Amniotic stem cell (primary cell): ENCODE measurements at places on chromosomes 2 and 18.

- no peak for DNase-seq
Observed at GRCh38 chr2:5530011-5530696, 162.0 kb upstream of the SOX11 start.

DNA sequence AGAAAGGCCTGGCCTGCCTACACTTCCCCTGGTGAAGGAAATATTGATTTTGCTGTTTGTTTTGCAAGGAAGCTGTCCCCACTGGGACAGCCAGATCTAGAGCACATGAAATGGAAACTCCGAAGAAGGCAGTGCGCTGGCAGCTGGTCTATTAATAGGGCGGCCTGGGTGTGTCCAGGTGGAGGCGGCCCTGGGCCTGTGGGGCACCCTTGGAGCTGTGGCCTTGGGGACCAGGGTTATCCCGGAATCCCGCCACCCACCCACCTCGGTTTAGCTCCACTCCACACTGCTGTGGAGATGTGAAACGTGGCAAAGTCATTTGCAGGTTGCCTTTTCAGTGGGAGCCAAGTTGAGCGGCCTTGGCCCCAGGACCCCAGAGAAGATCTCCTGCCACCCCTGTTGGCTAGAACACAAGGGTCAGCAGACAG lies 204.3 kb downstream of the KLHL29 start:
- no peak for DNase-seq

GRCh38 chr18:30999186-30999585 lies 43.4 kb downstream of the DSC3 start:
- DNase-seq = no peak

DNA sequence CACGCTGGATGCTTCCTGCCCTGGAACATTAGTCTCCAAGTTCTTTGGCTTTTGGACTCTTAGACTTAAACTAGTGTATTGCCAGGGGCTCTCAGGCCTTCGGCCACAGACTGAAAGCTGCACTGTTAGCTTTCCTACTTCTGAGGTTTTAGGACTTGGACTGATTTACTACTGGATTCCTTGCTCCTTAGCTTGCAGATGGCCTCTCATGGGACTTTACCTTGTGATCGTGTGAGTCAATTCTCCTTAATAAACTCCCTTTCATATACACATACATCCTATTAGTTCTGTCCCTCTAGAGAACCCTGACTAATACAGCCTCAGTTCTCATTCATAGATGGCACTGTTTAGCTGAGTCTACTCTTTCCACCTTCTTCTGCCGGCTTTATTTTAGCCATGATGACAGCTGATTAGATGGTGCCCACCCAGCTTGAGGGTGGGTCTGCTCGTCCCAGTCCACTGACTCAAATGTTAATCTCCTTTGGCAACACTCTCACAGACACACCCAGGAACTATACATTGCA lies 389.1 kb downstream of the NYAP2 start:
- DNase-seq = no peak

GRCh38 chr2:73009177-73009839 lies 62.2 kb downstream of the SFXN5 start:
- DNase-seq = no peak

- no peak for DNase-seq
Observed at GRCh38 chr2:117067900-117068299, 746.6 kb upstream of the DDX18 start.

DNA sequence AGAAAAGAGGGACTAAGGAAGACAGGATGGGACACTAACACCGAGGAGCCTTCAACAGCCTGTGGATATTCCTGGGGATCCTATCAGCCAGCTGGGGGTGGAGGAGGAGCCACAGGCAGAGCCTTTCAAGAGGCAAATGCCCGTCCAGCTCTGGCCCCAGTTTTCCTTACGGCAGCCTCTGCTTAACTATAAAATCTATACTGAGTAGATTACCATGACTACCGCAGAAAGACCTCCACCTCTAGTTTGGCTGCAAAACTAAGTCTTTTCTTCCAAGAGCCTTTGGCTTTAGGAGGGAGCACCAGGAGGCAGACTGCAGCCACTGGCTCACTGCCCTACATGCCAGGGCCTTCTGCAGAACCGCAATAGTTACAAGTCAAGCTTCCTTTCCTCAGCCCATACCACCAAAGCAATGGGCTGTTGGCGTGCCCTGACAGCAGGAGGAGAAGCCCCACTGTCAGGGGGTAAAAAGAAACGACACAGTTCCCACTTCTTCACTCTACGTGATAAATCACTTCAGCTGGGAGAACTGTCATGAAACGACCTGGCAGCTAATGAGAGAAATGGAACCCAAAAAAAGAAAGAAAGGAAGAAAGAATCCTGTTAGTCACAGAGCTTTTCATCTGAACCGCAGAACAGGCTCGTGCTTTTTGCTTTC lies 25.1 kb upstream of the CREB1 start:
- no peak for DNase-seq

GRCh38 chr2:16546128-16546754 lies 119.4 kb downstream of the CYRIA start:
- no peak for DNase-seq

DNA sequence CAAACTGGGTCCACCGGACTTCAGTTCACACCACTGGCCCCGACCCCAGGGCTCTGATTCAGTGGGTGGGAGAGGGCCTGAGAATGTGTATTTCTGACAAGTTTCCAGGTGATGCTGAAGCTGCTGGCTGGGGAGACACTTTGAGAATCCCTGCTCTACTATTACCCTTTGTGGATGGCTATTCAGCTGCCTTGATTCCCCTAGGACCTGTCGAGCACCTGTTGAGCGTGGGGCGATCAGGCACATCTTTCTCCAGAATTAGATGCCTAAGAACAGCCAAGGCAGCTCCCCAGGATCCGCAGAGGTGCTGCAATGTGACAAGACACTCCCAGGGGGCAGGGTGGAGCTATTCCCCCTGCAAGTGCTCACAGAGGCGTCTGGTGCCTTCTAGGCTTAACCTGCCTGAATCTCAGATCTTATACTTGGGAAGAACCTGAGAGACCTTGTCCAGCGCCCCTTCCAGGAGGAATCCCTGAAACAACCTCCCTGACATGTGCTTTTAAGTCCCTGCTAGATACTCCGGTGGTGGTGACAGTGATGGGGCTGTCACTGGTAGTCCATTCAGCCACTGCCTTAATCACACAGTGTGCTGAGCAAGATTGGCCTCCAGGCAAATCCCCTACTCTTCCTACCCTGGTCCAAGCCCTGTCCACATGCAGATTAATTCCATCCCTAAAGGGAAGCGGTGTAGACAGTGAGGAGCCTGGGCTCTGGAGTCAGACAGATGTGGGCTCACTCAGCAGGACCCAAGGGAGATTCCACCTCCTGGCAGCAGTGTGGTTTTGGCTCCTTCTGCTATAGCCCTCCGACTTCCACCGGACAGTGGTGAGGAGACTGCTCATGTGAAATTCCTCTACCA lies 43.4 kb upstream of the OTOF start:
- no peak for DNase-seq

GRCh38 chr2:127637236-127637630 lies 8.7 kb upstream of the GPR17 start:
- no peak for DNase-seq

- no peak for DNase-seq
Observed at GRCh38 chr2:226142463-226142862, 657.2 kb downstream of the IRS1 start.

- peak; percentile 35 for DNase-seq
Observed at GRCh38 chr2:238974501-238975166, 126.7 kb downstream of the TWIST2 start.

GRCh38 chr2:106116248-106116647 lies 77.9 kb downstream of the UXS1 start:
- no peak for DNase-seq

GRCh38 chr2:238225911-238226697 lies 13.7 kb downstream of the HES6 start:
- no peak for DNase-seq

DNA sequence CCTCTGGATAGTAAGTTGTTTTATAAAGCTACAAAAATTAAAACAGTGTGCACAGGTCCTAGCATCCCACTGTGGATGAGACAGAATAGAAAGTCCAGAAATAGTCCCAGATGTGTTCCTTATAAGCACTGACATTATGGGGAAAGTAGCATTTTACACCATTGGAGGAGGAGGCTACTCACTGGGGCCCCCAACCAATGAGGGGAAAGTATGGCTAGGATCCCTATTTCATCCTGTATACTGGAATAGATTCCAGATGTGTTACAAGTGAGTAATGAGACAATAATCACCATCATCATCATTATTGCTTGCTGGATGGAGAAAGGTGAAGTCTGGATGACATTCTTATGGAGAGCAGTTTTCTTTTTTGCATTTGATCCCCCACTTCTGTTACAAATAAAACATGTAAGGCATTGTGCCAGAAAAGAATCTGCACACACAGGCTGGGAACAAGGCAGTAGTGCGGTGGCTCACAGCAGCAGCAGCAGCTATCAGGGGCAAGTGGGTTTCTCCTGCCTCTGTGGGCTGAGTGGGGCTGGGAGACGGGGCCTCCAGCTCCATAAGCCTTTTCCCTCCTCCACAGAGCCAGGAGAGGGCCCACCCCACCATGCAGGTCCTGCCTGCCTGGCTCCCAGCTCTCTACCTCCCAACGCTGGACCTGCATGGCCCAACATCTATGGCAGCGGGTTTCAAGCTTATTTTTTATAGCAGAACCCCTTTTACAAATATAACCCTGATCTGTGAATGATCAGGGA lies 5.0 kb downstream of the ARID5A start:
- DNase-seq = no peak

- no peak for DNase-seq
Observed at GRCh38 chr2:234565201-234565600, 68.3 kb upstream of the ARL4C start.

DNA sequence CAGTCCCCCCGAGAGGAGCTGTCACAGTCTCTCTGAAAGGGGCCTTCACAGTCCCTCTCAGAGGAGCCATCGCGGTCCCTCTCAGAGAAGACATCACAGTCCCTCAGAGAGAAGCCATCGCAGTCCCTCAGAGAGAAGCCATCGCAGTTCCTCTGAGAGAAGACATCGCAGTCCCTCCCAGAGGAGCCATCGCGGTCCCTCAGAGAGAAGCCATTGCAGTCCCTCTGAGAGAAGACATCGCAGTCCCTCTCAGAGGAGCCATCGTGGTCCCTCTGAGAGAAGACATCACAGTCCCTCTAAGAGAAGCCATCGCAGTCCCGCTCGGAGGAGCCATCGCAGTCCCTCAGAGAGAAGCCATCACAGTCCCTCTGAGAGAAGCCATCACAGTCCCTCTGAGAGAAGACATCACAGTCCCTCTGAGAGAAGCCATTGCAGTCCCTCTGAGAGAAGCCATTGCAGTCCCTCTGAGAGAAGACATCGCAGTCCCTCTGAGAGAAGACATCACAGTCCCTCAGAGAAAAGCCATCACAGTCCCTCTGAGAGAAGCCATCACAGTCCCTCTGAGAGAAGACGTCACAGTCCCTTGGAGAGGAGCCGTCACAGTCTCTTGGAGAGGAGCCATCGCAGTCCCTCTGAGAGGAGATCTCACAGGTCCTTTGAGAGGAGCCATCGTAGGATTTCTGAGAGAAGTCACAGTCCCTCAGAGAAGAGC lies 1.3 kb upstream of the ZNF512 start:
- no peak for DNase-seq

DNA sequence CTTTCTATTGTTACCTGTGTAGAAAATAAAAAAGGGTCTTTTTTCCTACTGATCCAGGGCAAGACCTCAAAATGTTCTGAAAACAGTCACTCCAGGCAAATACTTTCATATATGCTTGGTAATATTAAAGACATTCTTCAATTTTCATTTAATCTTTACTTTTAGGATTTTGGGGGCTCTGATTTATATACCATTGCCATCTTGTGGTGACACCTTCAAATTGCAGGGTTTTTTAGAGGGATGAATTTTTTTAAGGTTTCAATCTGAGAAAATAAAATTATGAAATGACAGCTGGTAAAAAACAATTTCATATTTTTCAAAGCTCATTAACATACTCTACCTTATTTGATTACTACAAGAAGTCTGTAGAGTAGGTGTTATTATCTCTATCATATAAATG lies 26.8 kb downstream of the MAPK4 start:
- DNase-seq = no peak

GRCh38 chr18:13603304-13604019 lies 122.9 kb downstream of the FAM210A start:
- no peak for DNase-seq

DNA sequence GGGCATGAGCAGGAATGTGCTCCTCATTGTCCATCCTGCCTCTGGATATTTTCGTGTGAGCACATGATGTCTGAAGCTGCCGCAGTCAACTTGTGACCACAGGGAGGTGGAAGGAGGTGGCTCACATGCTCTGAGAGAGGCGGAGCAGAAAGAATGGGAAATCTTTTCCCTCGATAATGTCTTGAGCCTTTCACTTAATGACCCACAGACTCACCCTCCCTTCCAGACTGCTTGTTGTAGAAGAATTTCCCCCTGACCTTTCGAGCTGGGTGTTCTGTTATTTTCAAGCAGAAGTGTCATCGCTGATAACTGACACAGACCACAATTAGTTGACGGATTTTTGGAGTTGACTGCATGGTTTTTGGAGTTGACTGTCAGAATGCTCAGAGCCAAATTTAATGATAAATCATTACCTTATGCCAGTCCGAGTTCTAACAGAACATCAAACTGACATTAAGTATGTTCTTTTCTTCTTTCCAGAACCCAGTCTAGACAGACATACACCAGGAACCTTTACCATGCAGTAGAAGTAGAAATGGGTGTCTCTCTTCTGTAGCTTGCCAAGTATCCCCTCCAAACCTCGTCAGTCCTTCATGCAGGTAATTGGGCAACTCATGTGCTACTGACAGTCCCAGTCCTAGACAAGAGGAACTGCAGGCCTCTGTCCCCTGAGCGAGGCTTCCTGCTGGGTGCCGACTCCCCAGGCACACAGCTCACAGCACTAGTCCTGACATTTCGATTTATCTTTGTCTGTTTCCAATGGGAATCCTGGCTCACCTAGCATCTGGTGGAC lies 29.4 kb upstream of the RTTN start:
- no peak for DNase-seq

- DNase-seq = no peak
Observed at GRCh38 chr2:217797165-217797564, 205.6 kb downstream of the TNS1 start.

DNA sequence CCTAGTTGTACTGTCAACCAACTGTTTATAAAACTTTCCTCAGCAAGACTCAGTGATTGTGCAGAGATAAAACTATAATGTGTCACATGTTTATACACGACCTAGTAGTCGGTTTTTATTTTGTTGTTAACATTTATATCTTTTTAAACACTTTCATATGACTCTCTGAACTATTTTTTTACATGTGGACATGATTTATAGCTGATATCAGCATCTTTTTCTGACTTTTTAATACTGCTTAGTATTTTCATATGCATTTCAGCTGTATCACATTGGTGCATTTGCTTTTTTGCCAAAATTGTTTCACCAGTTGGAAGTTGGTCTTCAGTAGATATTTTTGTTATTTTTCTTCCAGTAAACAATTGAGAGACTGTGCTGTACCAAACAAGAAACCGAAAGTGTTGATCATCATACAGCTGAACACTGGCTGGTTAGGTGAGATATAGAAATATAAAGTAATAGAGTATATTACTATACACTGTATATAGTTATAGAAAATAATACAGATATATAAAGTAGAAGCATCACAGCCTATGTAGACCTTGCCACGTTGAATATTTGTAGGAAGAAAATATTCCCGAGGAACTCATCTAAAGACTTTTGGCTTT lies 154.2 kb downstream of the KCTD1 start:
- DNase-seq = no peak
